NCI-H345 (cell line): ENCODE measurements at places on chromosomes 7 and 10.
A peak's percentile ranks its signal among the peaks of the same experiment; 100 is the strongest.

GRCh38 chr7:153567426-153567825, 484.8 kb upstream of the DPP6 start:
- DNase-seq, result no peak

DNA sequence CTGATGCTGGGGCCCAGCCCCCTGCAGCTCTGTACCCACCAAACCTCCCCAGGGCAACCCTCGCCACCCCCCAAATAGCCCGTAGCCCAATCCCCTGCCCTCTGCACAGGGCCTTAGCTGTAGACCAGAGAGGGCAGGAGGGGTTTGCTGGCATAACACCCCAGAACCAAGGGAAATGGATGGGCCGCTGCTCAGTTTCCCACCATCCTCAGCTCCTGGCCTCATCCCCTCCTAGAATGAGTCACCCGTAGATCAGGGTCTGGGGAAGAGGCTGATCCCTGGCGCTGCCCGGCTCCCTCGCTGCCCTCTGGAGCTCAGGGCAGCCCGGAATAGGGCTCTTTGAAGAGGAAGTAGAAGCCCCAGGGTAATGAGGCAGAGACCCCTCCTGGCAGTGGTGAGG, 31.2 kb downstream of the LDB3 start:
- no peak for DNase-seq

- no peak for DNase-seq
Measured at GRCh38 chr10:11378835-11379234, 232.6 kb downstream of the USP6NL start.

- DNase-seq, result no peak
Measured at GRCh38 chr10:4885162-4885561, 59.2 kb downstream of the AKR1E2 start.

DNA sequence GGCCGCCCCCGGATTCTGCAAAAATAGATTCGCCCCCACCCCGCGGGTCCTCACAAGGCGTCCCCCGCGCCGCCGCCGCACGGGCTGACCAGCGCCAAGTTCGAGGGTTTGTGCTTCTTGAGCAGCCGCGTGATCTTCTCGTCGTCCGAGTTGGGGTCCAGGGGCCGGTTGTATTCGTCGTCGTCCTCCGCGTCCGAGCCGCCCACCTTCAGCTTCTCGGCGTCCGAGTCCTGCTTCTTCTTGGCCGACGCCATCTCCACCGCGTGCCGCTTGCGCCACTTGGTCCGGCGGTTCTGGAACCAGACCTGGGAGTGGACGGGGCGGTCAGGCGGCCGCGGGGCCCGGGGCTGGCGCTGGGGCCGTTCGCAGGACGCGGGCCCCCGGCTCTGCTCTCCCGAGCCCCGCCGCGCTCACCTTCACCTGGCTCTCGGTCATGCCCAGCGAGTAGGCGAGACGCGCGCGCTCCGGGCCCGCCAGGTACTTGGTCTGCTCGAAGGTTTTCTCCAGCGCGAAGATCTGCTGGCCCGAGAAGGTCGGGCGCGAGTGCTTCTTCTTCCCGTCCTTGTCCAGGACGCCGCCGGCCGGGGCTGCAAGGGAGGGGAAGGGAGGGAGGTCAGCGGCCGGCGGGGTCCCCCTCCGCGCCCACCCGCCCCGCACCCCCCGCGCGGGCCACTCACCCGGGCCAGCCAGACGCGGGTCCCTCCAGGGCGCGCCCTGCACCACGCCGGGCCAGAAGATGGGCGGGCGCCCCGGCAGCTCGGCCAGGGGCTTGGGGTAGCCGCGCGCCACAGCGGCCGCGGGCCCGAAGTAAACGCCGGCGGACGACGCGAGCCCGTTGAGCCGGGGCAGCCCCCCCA, 853 bp downstream of the NKX6-2 start:
- no peak for DNase-seq

GRCh38 chr7:130831817-130832481, 97.9 kb upstream of the KLF14 start:
- peak; percentile 39 for DNase-seq

DNA sequence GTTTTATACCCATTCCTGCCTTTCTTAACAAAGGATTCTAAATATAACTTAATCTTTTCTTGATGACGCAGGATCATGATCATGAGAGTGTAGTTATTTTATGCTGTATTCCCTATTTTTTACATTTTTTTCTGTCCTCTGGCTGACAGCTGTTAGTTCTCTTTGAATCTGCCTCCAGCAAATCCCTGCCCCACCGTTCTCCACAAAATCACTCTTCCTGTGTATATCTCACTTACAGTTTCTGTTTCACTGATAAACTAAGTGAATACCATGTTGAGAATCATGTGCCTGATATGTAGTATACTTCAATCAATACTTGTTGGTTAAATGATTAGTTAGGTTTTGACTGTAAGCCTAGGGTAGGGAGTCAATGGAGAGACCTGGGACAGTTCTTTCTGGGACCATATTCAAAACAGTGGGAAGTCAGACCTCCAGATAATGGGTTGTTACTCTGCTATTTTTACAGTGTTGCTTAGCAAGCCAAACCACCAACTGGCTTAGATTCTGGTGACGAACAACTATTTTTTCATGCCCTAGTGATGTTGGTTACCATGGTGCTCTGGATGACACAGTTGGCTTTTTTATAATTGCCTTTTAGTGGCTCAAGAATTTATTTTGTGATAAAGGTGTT, 12.8 kb downstream of the CNNM1 start:
- DNase-seq, result no peak

DNA sequence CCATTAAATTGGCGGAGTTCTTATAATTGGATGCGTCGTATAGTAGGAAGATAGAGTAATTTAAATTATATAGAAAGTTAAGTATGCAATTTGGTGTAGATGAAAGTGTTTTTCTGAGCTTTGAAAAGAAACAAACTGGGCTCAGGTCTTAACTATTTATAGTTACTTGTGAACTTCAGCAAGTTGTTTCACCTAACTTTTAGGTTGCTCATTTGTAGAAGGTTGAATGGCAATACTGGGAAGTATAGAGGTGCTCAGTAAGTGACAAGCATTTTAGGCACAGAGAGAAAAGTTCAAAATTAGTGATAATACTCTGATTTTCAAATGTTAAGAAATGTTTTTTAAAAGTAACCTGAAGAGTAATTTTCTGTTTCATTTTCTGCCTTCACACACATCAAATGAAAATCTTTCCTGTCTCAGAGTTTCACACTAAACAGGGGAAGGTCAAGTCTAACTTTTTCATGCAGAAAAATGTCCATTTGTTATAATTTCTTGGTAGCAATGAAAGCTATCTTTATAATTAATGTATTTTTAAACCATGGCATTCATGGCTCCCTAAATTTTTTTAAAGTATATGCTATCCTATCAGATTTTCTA, 146.5 kb downstream of the PHF14 start:
- no peak for DNase-seq

- DNase-seq, result no peak
Measured at GRCh38 chr7:48414011-48414732, 242.9 kb downstream of the ABCA13 start.

- no peak for DNase-seq
Measured at GRCh38 chr10:99676426-99676825, 17.1 kb downstream of the ENTPD7 start.

GRCh38 chr10:78405231-78405630, 371.6 kb downstream of the RPS24 start:
- DNase-seq, result no peak

GRCh38 chr7:90777465-90777864, 181.3 kb downstream of the CDK14 start:
- no peak for DNase-seq

DNA sequence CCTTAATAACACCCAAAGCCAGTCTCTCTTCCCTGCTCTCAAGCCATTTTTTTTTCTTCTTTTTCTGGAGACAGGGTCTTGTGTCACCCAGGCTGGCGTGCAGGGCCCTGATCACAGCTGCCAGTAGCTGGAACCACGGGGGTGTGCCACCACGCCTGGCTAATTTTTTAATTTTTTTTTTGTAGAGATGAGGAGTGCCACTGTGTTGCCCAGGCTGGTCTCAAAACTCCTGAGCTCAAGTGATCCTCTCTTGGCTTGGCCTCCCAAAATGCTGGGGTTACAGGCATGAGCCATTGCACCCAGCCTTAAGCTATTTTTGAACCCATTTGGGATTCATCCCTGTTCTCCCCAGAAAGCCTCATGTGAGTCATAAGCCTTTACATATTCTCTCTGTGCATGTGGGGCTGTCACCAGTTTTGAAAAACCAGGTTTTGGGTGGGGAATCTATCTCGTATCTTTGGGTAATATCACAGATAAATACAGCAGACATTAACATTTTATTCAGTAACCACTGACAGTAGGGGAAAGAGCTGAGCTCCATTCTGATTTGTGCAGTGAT, 15.5 kb downstream of the ZNF487 start:
- DNase-seq, result no peak
